Nephron progenitor cell (in vitro differentiated cells): ENCODE measurements at places on chromosomes 7 and 10.

DNA sequence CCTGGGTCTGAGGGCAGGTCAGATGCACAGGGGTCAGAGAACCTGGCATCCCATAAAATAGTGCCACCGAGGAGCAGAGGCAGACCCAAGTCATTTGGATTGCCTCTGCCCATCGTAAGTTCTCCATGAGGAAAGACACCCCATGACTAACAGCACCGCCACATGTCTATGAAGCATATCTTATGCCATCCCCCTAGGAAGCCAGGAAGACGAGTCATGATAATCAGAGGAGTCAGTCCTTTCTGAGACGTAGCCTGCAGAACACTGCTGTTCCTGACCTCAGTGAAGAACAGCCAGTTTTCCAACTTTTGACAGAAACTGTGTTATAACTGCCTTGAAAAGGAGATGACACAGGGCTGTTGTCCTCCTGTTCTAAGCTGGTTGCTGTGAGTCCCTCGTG is 51.2 kb downstream of the INSYN2A start:
- peaks cover 39% of the 10 kb centered on the region for H3K4me1 ChIP-seq
- peaks cover 11% of the 10 kb centered on the region for H3K36me3 ChIP-seq
- no peak overlapping the region for H3K4me3 ChIP-seq
- DNase-seq: no peak

- DNase-seq: no peak
- H3K27me3 ChIP-seq: peaks cover 2% of the 10 kb centered on the region
- peaks cover 44% of the 10 kb centered on the region for H3K36me3 ChIP-seq
- peaks cover 81% of the 10 kb centered on the region for H3K4me1 ChIP-seq
- no peak overlapping the region for H3K4me3 ChIP-seq
Observed at GRCh38 chr7:82158327-82158726, 285.2 kb downstream of the CACNA2D1 start.

- H3K4me3 ChIP-seq: no peak overlapping the region
- peaks cover 13% of the 10 kb centered on the region for H3K4me1 ChIP-seq
- peaks cover 28% of the 10 kb centered on the region for H3K36me3 ChIP-seq
- no peak overlapping the region for H3K27ac ChIP-seq
Observed at GRCh38 chr7:73700069-73700423, 16.6 kb downstream of the BUD23 start.

DNA sequence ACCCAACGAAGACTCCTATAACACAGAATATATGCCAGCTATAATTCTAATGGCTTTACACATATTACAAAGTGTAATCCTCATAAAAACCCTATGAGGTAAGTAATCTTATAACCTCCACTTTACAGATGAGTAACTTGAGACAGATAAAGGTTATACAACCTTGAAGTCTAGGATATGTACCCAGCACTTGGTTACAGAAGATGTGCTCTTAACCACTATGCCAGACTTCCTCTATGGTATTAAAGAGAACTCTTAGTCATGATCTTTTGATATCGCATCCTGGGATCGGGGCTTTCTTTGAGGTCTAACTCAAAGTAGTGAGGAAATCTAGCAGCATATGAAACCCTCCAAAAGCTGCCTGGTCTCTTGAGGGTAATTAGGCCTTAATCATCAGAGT is 319.2 kb upstream of the LRRN3 start:
- no peaks in the 10 kb centered on the region for H3K36me3 ChIP-seq
- H3K27me3 ChIP-seq: no peaks in the 10 kb centered on the region
- DNase-seq: no peak
- H3K4me3 ChIP-seq: no peak overlapping the region
- no peaks in the 10 kb centered on the region for H3K4me1 ChIP-seq
- no peak overlapping the region for H3K27ac ChIP-seq

GRCh38 chr10:9198611-9199010 is 1144.1 kb downstream of the GATA3 start:
- DNase-seq: no peak
- no peak overlapping the region for H3K27ac ChIP-seq
- H3K4me1 ChIP-seq: no peaks in the 10 kb centered on the region

DNA sequence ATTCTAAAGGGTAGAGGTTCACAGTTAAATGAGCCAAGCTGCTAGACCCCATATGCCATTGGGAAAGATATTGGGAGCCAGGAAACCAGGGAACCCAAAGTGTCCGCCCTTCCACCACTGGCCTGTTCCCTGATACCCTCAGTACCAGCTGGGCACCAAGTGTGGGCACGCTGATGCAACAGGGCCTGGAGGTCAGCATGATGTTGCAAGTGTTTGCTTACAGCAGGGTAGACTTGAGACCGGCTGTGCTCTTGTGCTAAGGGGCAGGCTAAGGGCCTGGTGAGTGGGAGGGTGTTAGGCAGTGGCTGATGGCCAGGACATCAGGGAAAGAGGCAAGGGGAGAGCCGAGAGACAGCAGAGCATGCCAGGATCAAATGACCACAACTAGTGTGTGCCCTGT is 21.0 kb upstream of the MYL7 start:
- peaks cover 6% of the 10 kb centered on the region for H3K36me3 ChIP-seq
- no peak overlapping the region for H3K4me3 ChIP-seq
- peaks cover 23% of the 10 kb centered on the region for H3K27me3 ChIP-seq
- DNase-seq: no peak
- peaks cover 26% of the 10 kb centered on the region for H3K4me1 ChIP-seq

GRCh38 chr10:86899670-86900276 is 57.6 kb downstream of the MMRN2 start:
- H3K27me3 ChIP-seq: no peaks in the 10 kb centered on the region
- peak; percentile 59 for DNase-seq
- H3K36me3 ChIP-seq: peaks cover 60% of the 10 kb centered on the region

DNA sequence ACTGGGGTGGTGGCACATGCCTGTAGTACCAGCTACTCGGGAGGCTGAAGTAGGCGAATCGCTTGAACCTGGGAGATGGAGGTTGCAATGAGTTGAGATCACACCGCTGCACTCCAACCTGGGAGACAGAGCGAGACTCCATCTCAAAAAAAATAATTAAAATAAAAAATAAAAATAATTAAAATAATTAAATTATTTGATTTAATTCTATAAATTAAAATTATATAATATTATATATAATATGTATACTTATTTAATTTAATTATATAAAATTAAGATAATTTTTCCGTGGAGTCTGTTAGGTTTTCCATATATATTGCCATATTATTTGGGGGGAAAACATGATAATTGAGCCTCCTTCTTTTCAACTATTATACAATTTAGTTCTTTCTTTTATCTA is 12.0 kb downstream of the WIPF3 start:
- no peak overlapping the region for H3K4me3 ChIP-seq
- H3K36me3 ChIP-seq: no peaks in the 10 kb centered on the region
- DNase-seq: no peak
- H3K27me3 ChIP-seq: peaks cover 29% of the 10 kb centered on the region

GRCh38 chr7:8762803-8763202 is 329.4 kb downstream of the NXPH1 start:
- H3K27me3 ChIP-seq: peaks cover 4% of the 10 kb centered on the region
- H3K36me3 ChIP-seq: no peaks in the 10 kb centered on the region
- no peak overlapping the region for H3K27ac ChIP-seq
- no peaks in the 10 kb centered on the region for H3K4me1 ChIP-seq

GRCh38 chr7:50646069-50646468 is 80.9 kb upstream of the DDC start:
- DNase-seq: no peak
- peak overlapping the region; percentile 32 for H3K27ac ChIP-seq
- H3K27me3 ChIP-seq: peaks cover 2% of the 10 kb centered on the region
- H3K4me1 ChIP-seq: peaks cover 31% of the 10 kb centered on the region
- no peak overlapping the region for H3K4me3 ChIP-seq

GRCh38 chr10:90935581-90936275 is 14.8 kb upstream of the ANKRD1 start:
- H3K27ac ChIP-seq: no peak overlapping the region
- peaks cover 43% of the 10 kb centered on the region for H3K4me1 ChIP-seq
- H3K4me3 ChIP-seq: no peak overlapping the region
- no peaks in the 10 kb centered on the region for H3K36me3 ChIP-seq
- peaks cover 8% of the 10 kb centered on the region for H3K27me3 ChIP-seq

- no peak overlapping the region for H3K4me3 ChIP-seq
- DNase-seq: no peak
- peaks cover 19% of the 10 kb centered on the region for H3K27me3 ChIP-seq
Observed at GRCh38 chr10:128166151-128166550, 39.9 kb upstream of the MKI67 start.

GRCh38 chr7:77407906-77408305 is 8.2 kb downstream of the GSAP start:
- no peaks in the 10 kb centered on the region for H3K36me3 ChIP-seq
- no peak overlapping the region for H3K4me3 ChIP-seq
- H3K4me1 ChIP-seq: no peaks in the 10 kb centered on the region
- peaks cover 24% of the 10 kb centered on the region for H3K27me3 ChIP-seq

- DNase-seq: no peak
- H3K4me1 ChIP-seq: peaks cover 31% of the 10 kb centered on the region
- H3K4me3 ChIP-seq: peak overlapping the region; percentile 35
- no peak overlapping the region for H3K27ac ChIP-seq
Observed at GRCh38 chr7:50644586-50644985, 79.4 kb upstream of the DDC start.

DNA sequence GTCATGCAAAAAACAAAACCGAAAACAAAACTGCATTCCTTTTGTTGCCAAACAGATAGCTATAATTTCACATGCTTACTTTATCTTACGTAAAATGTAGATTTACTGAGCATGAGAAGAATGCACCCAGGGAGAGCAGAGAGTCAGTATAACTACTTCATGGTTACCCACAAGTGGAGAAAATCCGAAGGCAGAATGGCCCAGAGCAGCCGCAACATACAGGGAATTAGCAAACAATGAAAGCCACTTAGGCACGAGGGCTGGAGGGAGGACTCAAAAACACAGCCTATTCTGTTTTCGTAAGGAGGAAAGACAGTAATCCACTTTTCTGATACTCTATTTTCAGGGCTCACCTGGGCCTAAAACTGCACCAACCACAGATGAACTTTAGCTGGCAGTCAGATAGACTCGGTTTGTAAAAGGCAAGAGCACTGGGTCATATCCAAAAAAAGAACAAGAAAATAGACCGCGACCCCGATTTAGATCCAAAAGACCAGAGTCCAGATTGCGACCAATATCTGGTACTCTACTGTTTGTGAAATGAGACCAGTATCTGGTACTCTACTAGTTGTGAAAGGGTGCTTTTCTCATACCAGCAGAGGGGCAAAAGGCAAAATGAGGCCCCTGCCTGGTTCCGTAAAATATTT is 1.3 kb downstream of the ITPRIP start:
- peak overlapping the region; percentile 99 for H3K4me3 ChIP-seq
- DNase-seq: no peak
- H3K27ac ChIP-seq: peak overlapping the region; percentile 83
- H3K4me1 ChIP-seq: peaks cover 73% of the 10 kb centered on the region
- H3K36me3 ChIP-seq: no peaks in the 10 kb centered on the region

DNA sequence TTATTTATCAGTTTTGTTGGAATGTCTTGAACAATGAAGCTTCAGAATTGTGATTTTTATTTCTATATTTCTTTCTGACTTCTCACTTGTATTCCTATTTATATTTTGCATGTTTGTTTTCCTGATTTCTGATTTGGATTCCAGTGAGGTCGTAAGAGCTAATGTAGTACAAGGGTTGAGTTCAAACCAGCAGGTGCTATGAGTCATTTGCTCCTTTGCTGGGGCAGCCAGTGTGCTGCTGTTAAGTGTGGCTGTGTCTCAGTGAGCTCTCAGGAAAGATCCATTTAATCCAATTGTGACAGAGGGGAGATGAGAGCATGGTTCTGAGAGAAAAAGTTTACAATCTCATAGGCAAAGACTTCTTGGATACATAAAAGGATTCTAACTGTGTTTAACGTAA is 48.6 kb downstream of the MCU start:
- H3K27me3 ChIP-seq: no peaks in the 10 kb centered on the region
- no peaks in the 10 kb centered on the region for H3K36me3 ChIP-seq
- no peak overlapping the region for H3K4me3 ChIP-seq
- no peak for DNase-seq

GRCh38 chr7:44398511-44398911 is 73.1 kb upstream of the CAMK2B start:
- peaks cover 23% of the 10 kb centered on the region for H3K4me1 ChIP-seq
- no peaks in the 10 kb centered on the region for H3K27me3 ChIP-seq
- DNase-seq: no peak
- no peak overlapping the region for H3K4me3 ChIP-seq
- H3K36me3 ChIP-seq: peaks cover 24% of the 10 kb centered on the region
- peak overlapping the region; percentile 13 for H3K27ac ChIP-seq

GRCh38 chr7:44269417-44269816 is 56.0 kb downstream of the CAMK2B start:
- no peaks in the 10 kb centered on the region for H3K36me3 ChIP-seq
- peaks cover 58% of the 10 kb centered on the region for H3K4me1 ChIP-seq
- peaks cover 22% of the 10 kb centered on the region for H3K27me3 ChIP-seq
- H3K4me3 ChIP-seq: no peak overlapping the region

- no peak for DNase-seq
- no peak overlapping the region for H3K4me3 ChIP-seq
- no peak overlapping the region for H3K27ac ChIP-seq
- H3K36me3 ChIP-seq: no peaks in the 10 kb centered on the region
- peaks cover 9% of the 10 kb centered on the region for H3K4me1 ChIP-seq
- H3K27me3 ChIP-seq: peaks cover 4% of the 10 kb centered on the region
Observed at GRCh38 chr10:49183596-49184542, 4.3 kb downstream of the TMEM273 start.

GRCh38 chr7:74405191-74405898 is 48.4 kb upstream of the GTF2IRD1 start:
- H3K36me3 ChIP-seq: peaks cover 10% of the 10 kb centered on the region
- H3K4me3 ChIP-seq: no peak overlapping the region
- peaks cover 9% of the 10 kb centered on the region for H3K4me1 ChIP-seq
- H3K27me3 ChIP-seq: peaks cover 17% of the 10 kb centered on the region
- H3K27ac ChIP-seq: no peak overlapping the region

DNA sequence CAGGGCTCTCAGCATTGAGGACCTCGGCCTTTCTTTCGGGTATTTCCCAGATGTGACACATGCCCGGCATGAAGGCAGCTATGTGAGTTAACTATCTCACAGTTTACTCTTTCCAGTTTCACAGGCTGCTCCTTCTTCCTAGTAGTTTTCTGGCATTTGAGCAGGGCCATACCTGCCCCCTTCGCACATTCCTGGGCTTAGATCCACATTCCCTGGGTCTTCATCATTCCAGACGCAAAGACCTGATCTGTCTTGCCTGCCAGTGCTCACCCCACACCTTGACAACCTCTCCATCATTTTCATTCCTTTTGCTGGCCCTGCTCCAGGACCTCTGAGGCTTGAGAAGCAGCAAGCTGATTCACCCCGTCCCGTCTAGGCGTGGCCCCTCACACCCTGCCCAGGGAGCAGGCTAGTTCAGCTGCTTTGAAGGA is 227.5 kb downstream of the WDR11 start:
- H3K36me3 ChIP-seq: no peaks in the 10 kb centered on the region
- H3K27me3 ChIP-seq: no peaks in the 10 kb centered on the region
- no peak overlapping the region for H3K4me3 ChIP-seq
- peaks cover 44% of the 10 kb centered on the region for H3K4me1 ChIP-seq

- no peaks in the 10 kb centered on the region for H3K36me3 ChIP-seq
- H3K4me1 ChIP-seq: peaks cover 77% of the 10 kb centered on the region
- H3K4me3 ChIP-seq: peak overlapping the region; percentile 73
- H3K27ac ChIP-seq: peak overlapping the region; percentile 99
- peaks cover 2% of the 10 kb centered on the region for H3K27me3 ChIP-seq
- peak; percentile 88 for DNase-seq
Observed at GRCh38 chr7:25851332-25852210, 300.4 kb upstream of the NFE2L3 start.

GRCh38 chr10:60040014-60040662 is 133.8 kb upstream of the CCDC6 start:
- H3K4me1 ChIP-seq: no peaks in the 10 kb centered on the region
- H3K27me3 ChIP-seq: peaks cover 2% of the 10 kb centered on the region
- no peak overlapping the region for H3K4me3 ChIP-seq
- DNase-seq: no peak
- peaks cover 14% of the 10 kb centered on the region for H3K36me3 ChIP-seq

- H3K36me3 ChIP-seq: peaks cover 12% of the 10 kb centered on the region
- no peak for DNase-seq
- no peak overlapping the region for H3K27ac ChIP-seq
- peaks cover 20% of the 10 kb centered on the region for H3K4me1 ChIP-seq
Observed at GRCh38 chr7:139838876-139839275, 9.8 kb downstream of the TBXAS1 start.
